ENCODE measurements at places on chromosomes 5 and 9.

DNA sequence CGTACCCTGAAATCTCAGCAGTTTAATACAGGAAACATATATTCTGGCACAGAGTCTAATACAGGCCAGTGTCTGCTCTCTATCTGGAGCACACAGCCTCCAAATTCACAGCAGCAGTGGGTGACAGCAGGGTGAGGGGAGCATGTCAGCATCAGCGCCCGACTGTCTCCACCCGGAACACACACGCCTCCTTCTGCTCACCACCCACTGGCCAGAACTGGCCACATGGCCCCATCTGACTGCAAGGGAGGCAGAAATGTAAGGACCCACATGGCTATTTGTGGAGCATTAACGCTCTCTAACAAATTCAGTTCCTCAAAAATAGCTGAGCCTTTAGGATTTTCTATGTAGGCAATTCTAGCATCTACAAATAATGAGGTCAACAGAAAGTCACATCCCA is 24.6 kb downstream of the UBE2QL1 start:
- DNase-seq, result no peak

- DNase-seq, result no peak
These were observed 29.8 kb upstream of the GNE start for GRCh38 chr9:36288070-36288469.

DNA sequence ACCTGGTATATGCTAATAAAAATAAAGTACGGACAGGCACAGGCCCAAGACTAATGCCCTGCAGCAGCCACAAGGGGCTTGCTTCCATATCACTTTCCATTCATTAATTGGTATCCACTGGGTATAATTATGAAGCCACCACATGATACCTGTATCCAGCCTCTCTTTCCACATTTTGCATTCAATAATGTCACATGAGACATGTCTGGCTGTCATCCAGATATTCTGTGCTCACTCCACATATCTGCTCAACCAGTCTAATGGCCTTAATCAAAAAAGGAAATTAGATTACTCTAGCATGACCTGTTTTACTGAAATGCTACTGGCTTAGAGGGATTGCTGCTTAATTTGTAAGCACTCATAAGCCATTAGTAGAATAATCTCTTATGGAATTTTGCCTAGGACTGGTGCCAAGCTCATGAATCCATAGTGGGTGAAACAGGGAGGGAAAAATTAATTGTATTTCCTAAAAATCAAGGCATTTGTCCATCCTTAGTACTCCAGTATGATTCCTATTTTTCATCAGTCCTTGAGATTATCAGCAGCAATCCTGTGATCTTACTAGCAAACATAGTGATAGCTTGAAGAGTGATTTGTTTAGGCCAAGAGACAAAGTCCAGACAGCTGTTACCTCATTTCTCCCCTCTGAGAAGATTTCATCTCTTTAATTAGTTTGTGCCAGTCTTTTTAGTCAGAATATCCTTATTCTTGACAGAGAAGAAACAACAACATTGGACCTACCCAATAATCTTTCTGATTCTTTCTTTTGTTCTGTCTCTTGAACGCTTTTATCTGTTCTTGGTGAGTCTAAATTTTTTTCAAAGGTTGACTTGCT is 119.2 kb upstream of the ABCA1 start:
- DNase-seq, result no peak

DNA sequence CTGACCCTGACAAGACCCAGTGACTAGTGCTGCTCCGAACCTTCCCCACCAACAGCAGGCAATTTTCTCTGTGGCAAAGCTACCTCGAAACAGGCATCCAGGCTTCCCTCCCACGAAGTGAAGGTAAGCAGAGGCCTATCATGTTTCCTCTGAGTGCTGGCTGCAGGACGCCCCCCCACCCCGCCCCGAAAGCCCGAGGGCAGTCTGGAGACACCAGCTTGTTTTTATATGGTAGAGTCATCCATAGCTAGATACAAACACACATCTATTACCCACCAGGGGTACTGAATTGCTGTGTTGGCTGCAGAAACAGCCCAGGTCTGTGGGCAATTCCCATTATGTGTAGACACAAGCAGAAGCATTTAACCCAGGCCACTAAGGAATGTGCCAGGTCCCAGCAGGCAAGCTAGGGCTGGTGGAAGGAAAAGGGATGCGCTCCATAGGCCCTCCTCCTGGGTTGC is 40.4 kb downstream of the LIX1 start:
- no peak for DNase-seq

DNA sequence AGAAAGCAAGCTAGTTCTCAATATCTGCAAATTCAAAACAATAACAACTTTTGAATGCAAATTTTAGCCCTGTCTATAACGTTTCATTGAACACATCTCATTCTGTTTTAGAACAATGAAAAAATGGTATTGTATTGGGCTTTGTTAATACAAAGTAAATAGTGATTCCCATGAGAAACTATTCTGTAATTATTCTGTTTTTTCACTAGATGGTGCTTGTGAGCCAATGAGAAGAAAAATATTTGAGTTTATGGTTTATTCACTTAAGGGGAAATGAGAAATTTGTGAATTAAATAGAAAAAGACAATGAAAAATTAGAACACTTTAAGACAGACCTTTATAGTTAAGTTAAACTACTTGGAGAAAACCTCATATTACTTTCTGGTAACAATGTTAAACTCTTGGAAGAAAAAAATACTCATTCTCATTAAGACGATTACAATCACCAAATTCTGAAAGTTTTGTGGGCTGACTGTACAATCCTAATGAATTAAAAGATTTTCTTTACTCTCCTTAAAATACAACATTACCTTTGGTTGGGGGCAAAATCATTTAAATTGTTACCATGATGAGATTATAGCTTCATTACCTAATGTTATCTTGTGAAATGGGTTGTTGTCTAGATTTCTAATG is 127.0 kb downstream of the NNT start:
- DNase-seq, result no peak

DNA sequence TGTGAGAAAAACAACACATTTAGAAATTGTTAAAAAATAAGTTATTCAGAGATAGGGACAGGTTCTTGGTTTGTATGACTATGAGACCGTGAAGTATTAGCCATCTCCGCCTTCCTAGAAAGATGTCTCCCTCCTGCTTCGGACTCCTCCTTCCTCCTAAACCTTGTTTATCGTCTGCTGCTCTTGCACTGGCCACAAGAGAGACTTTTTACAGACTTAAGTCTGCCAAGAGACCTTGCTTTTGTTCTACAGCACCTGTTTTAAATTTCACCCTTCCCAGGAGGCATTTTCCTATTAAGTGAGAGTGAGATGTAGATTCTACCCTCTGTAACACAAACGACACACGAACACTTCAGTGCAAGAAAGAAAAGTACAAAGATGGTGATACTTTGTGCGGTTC is 274.6 kb downstream of the ARHGEF28 start:
- no peak for DNase-seq

GRCh38 chr9:17425384-17425783 is 153.5 kb upstream of the SH3GL2 start:
- no peak for DNase-seq

DNA sequence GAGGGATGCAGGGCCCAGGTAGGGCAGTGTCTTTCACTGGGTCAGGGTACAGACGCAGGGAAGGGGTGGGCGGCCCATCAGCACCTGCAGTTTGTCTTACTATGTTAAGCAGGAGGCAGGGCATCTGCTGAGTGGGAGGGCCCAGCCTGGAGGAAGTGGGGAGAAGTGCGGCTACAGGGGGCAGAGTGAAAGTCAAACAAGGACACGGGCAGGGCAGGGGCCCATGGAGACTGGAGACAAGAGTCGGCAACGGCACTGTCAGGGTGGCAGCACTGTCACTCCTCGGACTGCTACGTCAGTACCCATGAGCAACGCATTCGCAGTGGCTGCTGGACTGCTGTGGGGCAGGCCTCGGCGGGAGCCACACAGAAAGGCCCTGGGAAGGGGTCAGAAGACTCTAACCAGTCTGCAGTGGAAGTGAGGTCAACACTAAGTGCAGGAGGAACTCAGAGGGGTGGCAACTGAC is 19.7 kb downstream of the CAMSAP1 start:
- no peak for DNase-seq

GRCh38 chr5:115262011-115262320 is 711 bp downstream of the PGGT1B start:
- no peak for DNase-seq

DNA sequence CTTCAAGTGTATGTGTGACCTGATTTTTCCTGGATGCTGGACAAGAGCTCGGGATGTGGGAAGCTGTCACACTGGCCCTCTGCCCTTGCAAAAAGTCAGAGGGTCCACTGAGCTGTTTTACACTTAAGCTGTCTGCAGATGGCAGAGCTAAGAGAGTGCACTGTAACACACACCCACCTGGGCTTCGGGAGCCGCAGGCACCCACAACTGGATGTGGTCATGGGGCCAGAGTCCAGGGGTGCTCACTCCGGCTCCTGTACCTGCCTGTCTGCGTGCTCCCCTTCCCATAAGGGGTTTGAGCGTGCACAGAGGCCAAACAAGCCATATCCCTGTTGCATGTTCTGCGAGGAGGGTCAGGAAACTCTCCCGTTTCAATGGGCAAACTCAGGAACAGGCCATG is 82.5 kb downstream of the LRRC70 start:
- DNase-seq, result no peak

- DNase-seq, result no peak
These were observed 118.5 kb downstream of the GNAQ start for GRCh38 chr9:77912895-77913693.

GRCh38 chr9:127812936-127813675 is 10.4 kb downstream of the FPGS start:
- DNase-seq, result no peak

- DNase-seq, result no peak
These were observed 35.5 kb downstream of the PLGRKT start for GRCh38 chr9:5402217-5402616.

GRCh38 chr5:103829585-103829984 is 267.0 kb upstream of the NUDT12 start:
- DNase-seq, result no peak

DNA sequence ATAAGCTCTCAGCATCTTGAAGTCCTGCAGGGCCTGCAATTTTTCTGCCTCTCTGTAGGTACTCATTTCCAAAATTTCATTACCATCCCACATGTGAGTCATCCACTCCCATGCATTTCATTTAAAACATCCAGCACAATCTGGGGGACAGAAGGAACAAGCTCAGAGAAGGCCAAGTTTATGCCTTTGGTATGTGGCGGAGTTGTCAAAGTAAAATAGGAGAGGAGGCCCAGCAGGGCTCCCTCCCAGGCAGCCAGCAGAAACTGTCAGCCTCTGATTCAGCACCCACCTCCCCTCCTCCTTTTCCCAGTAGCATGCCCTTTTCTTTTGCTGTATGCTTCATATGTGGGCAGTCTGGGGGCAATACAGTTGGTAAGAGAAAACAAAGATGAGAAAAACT is 126.4 kb upstream of the ZNF366 start:
- DNase-seq, result no peak

GRCh38 chr5:172411484-172412072 is 42.7 kb downstream of the SH3PXD2B start:
- peak; percentile 55 for DNase-seq

DNA sequence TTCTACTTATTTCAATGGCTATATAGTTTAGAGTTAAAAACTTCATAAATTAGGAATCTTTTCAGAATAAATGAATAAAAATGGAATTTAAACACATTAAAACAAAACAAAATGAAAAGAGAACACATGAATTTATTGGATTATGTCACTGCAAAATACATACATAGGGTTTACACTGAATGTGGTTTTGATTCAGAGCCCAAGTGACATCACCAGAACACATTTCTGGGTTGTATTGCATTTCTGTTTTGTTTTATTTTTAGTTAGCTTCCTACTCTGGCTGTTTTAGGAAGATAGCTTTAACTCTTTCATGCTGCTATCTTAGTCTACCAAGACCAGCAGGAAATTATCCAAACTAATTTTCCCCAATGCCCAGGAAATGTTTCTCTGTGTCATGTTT is 1935.0 kb downstream of the EFNA5 start:
- no peak for DNase-seq

GRCh38 chr9:88736136-88736637 is 201.2 kb downstream of the NXNL2 start:
- DNase-seq, result no peak

- no peak for DNase-seq
These were observed 292.6 kb upstream of the DAB2 start for GRCh38 chr5:39717176-39717897.

GRCh38 chr5:110736753-110737152 is 2.1 kb upstream of the SLC25A46 start:
- no peak for DNase-seq

- DNase-seq, result no peak
These were observed 60.1 kb downstream of the KCTD16 start for GRCh38 chr5:144230806-144231205.

- DNase-seq, result peak; percentile 78
These were observed at the start of gene ZFP2 for GRCh38 chr5:178895615-178896571. TSS of gene ZFP2 (plus strand) at chr5:178895913. CDS start at chr5:178931314, 35,401 bp downstream.

GRCh38 chr5:57304931-57305330 is 131.1 kb downstream of the GPBP1 start:
- no peak for DNase-seq

DNA sequence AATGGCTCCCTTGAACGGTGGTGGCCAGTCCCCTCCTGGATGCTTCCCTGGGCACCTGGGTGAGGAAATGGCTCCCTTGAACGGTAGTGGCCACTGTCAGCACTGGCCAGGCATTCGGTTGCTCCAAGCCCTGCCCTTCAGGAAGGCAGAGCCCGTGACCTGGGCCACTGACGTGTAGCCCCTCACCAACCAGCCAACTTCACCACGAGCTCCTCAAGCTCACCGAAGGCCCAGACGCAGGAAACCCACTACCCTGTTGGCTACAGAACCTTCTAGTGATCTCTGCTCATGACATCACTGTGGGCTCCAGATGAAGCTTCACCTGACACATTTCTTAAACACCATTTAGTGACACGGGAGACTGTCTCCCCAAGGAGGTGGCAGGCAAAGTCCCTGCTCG is 9.2 kb downstream of the SLC6A3 start:
- DNase-seq, result no peak

DNA sequence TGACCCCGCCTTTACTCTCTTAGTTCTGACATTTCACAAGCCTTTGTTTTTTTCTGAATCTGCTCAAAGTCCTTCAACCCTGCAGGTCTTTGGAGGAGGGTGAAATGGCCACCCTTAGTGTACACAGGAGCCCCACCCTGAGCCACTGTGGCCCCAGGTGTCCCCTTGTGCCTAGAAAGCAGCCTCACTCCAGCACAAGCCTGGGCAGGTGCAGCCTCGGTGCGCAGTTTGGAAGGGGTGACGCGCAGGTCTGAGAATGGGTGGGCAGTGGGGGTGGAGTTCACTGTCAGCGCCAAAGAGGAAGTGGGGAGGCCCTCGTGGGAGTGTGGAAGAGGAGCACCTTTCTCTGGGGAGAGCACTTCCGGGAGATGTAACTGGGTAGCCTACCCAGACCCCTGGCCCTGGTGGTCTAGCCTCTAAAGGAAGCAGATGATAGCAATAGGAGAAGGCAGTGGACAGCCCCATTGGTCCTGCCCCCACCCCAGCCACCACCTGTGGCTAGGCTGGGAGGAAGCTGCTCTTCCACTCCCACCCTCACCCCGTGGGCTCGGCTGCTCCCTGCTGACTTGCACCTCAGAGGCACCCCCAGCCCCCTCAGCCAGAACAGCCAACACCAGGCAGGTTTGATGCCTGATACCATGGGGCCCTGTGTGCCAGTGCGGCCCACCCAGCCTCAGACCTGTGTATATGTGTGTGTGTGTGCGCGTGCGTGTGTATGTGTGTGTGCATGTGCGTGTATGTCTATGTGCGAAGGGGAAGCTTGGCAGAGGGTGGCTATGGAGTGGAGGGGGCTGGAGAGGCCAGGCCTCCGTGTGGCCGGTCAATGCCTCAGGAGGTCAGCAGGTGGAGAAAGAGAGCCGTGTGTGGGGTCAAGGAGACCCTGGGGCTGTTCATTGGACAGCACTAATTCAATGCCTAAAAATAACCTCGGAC is 16.8 kb upstream of the DAB2IP start:
- no peak for DNase-seq

- DNase-seq, result no peak
These were observed 11.3 kb downstream of the TMEM250 start for GRCh38 chr9:136107155-136107952.
